Psoas muscle (tissue), 8 donors: ENCODE measurements at places on chromosomes 7 and 10. TPM values are rescaled to one million over a fixed set of nuclear protein-coding genes. Genes with fewer than 3 reads are reported as not detected.
A peak's percentile ranks its signal among the peaks of the same experiment; 100 is the strongest.

SPDYE6 gene
- total RNA-seq = not detected

- no peak for DNase-seq
- no peak overlapping the region for H3K4me3 ChIP-seq
- H3K4me1 ChIP-seq = no peaks in the 10 kb centered on the region
- H3K27ac ChIP-seq = no peak overlapping the region
These were observed 113.6 kb downstream of the TBXAS1 start for GRCh38 chr7:139942636-139943035.

BTBD16 gene
- total RNA-seq = not detected

AKR1C4 gene
- not detected for total RNA-seq

- H3K4me1 ChIP-seq = no peaks in the 10 kb centered on the region
- DNase-seq = no peak
- H3K27ac ChIP-seq = no peak overlapping the region
- H3K27me3 ChIP-seq = peaks cover 2% of the 10 kb centered on the region
These were observed 23.1 kb downstream of the SORCS3 start for GRCh38 chr10:104664205-104664604.

SPAM1 gene
- 0.79 TPM for total RNA-seq

DNA sequence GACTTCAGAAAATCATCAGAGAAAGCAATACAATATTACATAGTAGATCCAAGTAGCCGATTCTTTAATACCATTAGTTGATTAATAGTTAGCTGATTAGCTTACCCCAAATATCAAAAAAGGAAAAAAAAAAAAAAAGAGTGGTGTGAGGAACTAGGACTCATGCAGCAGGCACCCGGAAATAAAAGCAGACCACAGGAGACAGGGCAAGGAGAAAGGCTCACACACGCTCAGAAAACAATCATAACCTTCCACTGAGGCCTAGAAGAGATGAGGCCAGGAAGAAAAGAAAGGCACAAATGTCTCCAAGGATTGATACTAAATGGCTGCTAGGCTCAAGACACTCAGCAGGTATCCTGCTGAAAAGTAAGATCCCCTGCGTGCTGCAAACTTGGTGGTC lies 25.9 kb downstream of the TRDMT1 start:
- H3K36me3 ChIP-seq = no peaks in the 10 kb centered on the region
- H3K4me3 ChIP-seq = peak overlapping the region; percentile 36
- H3K4me1 ChIP-seq = no peaks in the 10 kb centered on the region
- no peak overlapping the region for H3K27ac ChIP-seq
- H3K27me3 ChIP-seq = no peaks in the 10 kb centered on the region

DNA sequence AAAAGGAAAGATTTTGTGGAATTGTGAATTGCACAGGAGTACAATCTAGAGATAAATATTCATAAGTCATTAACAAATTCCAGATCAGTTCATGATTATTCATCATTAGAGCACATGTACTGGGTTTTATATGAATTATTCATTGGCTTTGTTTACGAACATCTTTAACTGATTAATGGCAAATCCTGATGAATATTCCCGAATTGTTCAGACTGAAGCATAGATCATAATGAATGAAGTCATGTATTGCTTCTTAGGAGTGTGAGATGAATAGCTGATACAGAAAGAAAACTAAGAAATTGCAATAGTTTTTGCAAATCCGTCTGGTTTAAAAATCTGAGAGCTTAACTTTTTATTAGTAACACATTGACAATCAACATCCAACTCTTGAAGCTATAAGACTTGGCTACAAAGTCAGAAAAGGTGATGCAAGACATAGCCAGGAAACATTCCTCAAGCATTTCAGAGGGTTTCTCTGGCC lies 183.6 kb upstream of the DGKB start:
- no peaks in the 10 kb centered on the region for H3K36me3 ChIP-seq
- H3K27ac ChIP-seq = no peak overlapping the region
- H3K4me1 ChIP-seq = no peaks in the 10 kb centered on the region
- DNase-seq = no peak

DNA sequence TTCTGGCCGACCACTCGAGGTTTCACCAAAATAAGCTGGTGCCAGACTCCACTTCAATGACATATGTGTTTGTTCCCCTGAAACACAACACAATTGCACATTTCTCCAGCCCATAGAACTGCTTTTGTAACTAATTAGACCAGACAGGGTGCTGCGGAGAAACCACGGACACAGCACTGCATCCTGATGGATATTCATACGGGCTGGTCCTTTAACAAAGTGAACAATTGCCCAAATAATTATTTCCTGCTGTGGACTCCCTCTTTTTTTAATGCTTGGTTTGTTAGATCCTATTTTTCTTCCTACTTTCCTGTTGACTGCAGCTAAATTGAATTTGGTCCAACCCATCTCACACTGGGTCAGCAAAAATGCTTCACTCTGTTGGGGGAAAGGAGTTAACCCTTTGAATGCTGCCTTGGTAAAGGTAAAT lies 198.6 kb upstream of the BMPER start:
- no peaks in the 10 kb centered on the region for H3K36me3 ChIP-seq
- H3K4me1 ChIP-seq = peaks cover 11% of the 10 kb centered on the region
- H3K27me3 ChIP-seq = no peaks in the 10 kb centered on the region

POLR2J2 gene
- 1.4 TPM for total RNA-seq
